Smooth muscle cell of the umbilical artery (primary cell): ENCODE measurements at places on chromosomes 2 and 18. TPM values are rescaled to one million over a fixed set of nuclear protein-coding genes. Genes with fewer than 3 reads are reported as not detected.

DGUOK gene
- total RNA-seq = 40.1 and 54.6 TPM in 2 replicates

AGXT gene
- total RNA-seq = not detected in 2 replicates

LRRC30 gene
- not detected in 2 replicates for total RNA-seq

HOXD11 gene
- 7.8 and 15.7 TPM in 2 replicates for total RNA-seq

SERPINB7 gene
- total RNA-seq = 31.5 and 43.6 TPM in 2 replicates

G6PC2 gene
- total RNA-seq = not detected in 2 replicates

KCTD1 gene
- 8.0 and 23.3 TPM in 2 replicates for total RNA-seq

SLC30A3 gene
- 0.09 TPM in 1 of 2 replicates, not detected in the other for total RNA-seq

LDLRAD4 gene
- 4.1 and 42.2 TPM in 2 replicates for total RNA-seq

C2orf15 gene
- total RNA-seq = 0.18 TPM in 1 of 2 replicates, not detected in the other

TCF4 gene
- 64.4 and 70.0 TPM in 2 replicates for total RNA-seq

SCN7A gene
- under 0.01 and 0.23 TPM in 2 replicates for total RNA-seq

DPYSL5 gene
- not detected in 2 replicates for total RNA-seq

WNT10A gene
- total RNA-seq = not detected in 2 replicates

LOXHD1 gene
- total RNA-seq = not detected in 2 replicates

CCDC178 gene
- not detected in 2 replicates for total RNA-seq

CFAP53 gene
- total RNA-seq = 0.14 and 0.30 TPM in 2 replicates

CD302 gene
- total RNA-seq = 2.4 and 3.0 TPM in 2 replicates

PLEK gene
- total RNA-seq = under 0.01 TPM in 1 of 2 replicates, not detected in the other

CCDC102B gene
- 2.4 and 2.9 TPM in 2 replicates for total RNA-seq

SDC1 gene
- total RNA-seq = 77.2 and 102 TPM in 2 replicates

SP140 gene
- under 0.01 and 2.0 TPM in 2 replicates for total RNA-seq

SERPINB11 gene
- not detected in 2 replicates for total RNA-seq

ATOH8 gene
- total RNA-seq = 4.7 and 15.4 TPM in 2 replicates

ZSWIM2 gene
- total RNA-seq = not detected in 2 replicates

RAD51AP2 gene
- not detected in 2 replicates for total RNA-seq

HOXD9 gene
- total RNA-seq = 2.7 and 3.6 TPM in 2 replicates

HOXD10 gene
- 18.4 and 19.4 TPM in 2 replicates for total RNA-seq

SGPP2 gene
- total RNA-seq = not detected in 2 replicates

MYO1B gene
- total RNA-seq = 87.3 and 126 TPM in 2 replicates

FMNL2 gene
- total RNA-seq = 20.5 and 37.2 TPM in 2 replicates

STK16 gene
- 37.2 and 42.2 TPM in 2 replicates for total RNA-seq
